ENCODE measurements at places on chromosomes 13 and 19. TPM values are rescaled to one million over a fixed set of nuclear protein-coding genes. Genes with fewer than 3 reads are reported as not detected.

The SCEL gene
- total RNA-seq: 0.09 TPM

DNA sequence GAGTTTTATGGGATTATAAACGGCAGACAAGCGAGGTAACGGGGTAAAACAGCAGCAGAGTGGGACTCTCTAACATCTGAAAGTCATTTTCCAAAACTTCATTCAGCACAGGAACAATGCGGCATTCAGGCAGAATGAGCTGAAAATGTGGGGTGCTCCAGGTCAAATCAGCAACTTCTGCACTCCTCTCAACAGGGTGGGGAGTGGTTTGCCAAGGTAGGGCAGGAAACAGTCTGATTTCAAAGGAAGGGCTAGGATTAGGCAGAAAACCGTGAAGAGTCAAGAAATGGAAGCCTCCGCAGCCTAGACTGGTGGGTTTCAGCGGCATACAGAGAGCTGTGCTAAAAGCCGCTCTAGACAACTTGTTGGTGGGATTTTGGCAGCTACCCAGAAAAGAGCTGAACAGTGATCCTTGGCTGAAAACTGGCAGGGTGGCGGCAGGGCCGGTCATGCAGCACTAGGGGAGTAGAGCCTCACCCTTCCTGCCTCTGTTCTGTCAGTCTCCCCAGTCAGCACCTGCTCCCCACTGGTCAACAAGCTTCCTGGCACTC, 154.2 kb upstream of the KLF12 start:
- peak overlapping the region; percentile 39 for H3K4me3 ChIP-seq
- no peak for DNase-seq
- peaks cover 29% of the 10 kb centered on the region for H3K4me1 ChIP-seq
- no peaks in the 10 kb centered on the region for H3K36me3 ChIP-seq
- H3K27ac ChIP-seq: peak overlapping the region; percentile 86

DNA sequence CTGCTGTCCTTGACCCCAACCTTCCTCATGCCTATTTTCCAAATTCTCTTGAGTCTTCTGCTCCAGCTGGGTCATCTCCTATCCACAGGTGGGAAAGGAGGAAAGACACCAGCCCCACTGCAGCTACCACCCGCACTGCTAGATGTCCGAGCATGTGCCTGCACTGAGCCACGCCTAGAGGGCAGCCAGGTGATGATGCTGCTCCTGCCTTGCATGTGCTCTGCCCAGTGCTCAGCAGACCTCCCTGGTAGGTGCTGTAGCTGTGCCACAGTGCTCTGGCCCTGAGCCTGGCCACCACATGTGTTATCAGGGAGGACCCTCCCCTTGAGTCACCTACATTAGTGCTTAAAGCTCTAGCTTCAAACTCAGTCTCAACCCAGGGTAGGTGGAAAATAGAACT, 6.9 kb upstream of the CYSLTR2 start:
- no peaks in the 10 kb centered on the region for H3K27me3 ChIP-seq
- no peak overlapping the region for H3K27ac ChIP-seq
- H3K4me3 ChIP-seq: no peak overlapping the region
- DNase-seq: no peak

DNA sequence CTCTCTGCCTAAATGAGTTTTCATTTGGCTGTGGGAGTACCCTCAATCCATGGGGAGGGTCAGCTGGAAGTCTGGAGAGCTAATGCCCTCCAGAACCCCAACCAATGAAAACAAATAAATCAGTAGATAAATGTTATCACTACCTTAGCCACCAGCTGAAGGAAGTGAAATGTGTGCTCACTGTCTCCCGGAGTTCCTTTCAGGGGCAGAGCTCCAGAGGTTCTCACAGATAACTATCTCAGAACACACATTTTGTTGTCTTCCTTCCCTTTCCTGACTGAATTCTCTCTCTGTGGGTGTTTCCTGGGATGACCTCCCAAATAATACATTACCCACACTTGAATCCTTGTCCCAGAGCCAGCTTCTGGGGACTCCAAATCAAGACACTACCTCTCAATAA, 779.6 kb downstream of the DIAPH3 start:
- H3K27me3 ChIP-seq: no peaks in the 10 kb centered on the region
- no peaks in the 10 kb centered on the region for H3K36me3 ChIP-seq
- DNase-seq: no peak
- H3K4me3 ChIP-seq: no peak overlapping the region
- H3K27ac ChIP-seq: no peak overlapping the region
- no peaks in the 10 kb centered on the region for H3K4me1 ChIP-seq

The CALR gene
- 429 TPM for total RNA-seq

DNA sequence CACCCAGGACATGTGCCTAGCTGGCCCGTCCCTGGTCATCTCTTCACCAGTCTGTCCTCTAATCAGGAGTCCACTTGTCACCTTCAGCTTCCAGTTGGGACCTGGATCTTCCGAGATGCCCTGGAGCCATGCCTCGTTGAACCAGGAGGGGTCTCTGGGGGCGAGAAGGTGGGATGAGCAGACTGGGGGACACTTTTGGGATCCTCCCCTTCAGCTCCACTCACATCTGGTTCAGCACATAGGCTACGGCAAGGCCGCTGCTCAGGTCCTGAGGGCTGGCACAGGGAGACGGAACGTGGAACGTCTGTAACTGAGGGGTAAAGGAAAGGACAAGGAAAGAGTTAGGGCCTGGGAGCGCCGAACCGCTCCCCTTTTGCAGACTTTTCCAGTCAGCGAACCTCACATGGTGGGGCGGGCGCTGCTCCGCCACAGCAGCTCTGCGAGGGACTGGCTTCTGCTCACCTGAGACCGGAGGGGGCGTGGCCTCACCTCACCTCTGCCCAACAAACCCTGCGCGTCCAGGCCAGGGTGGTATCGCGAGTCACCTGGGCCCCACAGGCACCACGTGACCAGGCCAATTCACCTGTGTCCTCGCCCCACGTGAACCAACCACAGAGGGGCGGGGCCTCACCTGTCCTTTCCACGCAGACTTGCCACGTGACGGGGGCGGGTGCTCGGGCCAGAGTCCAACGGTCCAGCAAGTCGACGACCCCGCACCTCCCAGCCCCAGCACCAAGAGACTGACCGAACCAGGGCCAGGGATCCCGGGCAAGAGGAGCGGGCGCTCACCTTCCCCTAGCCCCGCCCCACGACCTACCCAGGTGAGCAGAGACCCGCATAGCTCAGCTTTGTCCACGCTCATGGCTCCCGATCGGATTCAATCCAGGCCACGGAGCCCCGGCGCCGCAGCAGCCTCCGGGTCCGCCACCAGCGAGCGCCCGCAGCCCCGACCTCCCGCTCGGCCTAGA, at the start of gene HOOK2:
TSS of gene HOOK2 (minus strand) at position 965 of the 968 bp plus-strand sequence. CDS start at position 862, 103 bp downstream.
- H3K4me3 ChIP-seq: peak within 1 kb of the TSS; percentile 68
- DNase-seq: peak; percentile 39
- H3K27ac ChIP-seq: peak within 1 kb of the TSS; percentile 78
- H3K27me3 ChIP-seq: no peaks in the 10 kb centered on the region

- H3K4me3 ChIP-seq: no peak overlapping the region
- peaks cover 36% of the 10 kb centered on the region for H3K27me3 ChIP-seq
- no peak overlapping the region for H3K27ac ChIP-seq
- DNase-seq: no peak
- H3K36me3 ChIP-seq: no peaks in the 10 kb centered on the region
- peaks cover 5% of the 10 kb centered on the region for H3K4me1 ChIP-seq
Observed at GRCh38 chr13:98749501-98749900, 3.0 kb downstream of the SLC15A1 start.

DNA sequence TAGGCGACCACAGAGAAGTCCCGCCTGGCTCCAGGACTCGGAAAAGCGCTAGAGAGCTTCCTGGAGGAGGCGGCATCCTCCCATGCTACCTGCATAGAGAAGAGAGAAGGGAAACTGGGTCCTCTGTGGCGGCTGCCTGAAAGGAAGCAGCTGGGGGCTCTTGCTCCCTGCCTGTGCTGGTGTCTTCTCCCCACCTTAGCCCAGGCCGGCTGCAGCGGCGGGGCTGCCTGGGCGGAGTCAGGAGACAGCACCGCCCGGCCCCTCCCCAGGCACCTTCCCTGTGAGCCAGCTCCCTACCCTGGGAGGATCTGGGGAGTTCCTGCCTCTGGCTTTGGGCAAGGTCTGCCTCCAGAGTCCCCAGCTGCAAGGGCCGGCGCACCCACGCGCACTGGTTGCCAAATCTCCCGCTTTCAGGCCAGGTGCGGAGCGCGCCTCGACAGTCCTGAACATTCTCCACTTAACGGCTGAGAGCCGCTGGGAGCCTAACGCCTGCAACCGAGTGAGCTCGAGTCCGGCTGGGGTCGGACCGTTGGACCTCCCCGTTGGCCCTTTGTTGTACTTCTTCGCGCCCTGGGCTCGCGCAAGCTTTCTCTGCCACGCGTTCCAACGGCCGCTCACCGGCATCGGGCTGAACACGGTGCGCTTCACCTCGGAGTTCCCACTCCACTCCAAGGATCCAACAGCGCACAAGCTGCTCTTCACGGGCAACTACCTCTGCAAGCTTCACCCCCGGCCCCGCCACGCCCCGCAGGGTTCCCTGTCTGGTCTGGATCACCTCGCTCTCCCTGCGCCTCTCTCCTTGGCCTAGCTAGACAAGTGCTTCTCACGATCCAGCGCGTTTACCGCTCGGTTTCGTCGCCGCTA, 21.8 kb upstream of the ZNF30 start:
- no peaks in the 10 kb centered on the region for H3K4me1 ChIP-seq
- no peaks in the 10 kb centered on the region for H3K36me3 ChIP-seq
- DNase-seq: no peak
- H3K27ac ChIP-seq: no peak overlapping the region
- peaks cover 43% of the 10 kb centered on the region for H3K27me3 ChIP-seq
- H3K4me3 ChIP-seq: peak overlapping the region; percentile 41

- no peak for DNase-seq
- H3K27ac ChIP-seq: no peak overlapping the region
- H3K4me1 ChIP-seq: peaks cover 2% of the 10 kb centered on the region
- peaks cover 13% of the 10 kb centered on the region for H3K36me3 ChIP-seq
Observed at GRCh38 chr19:1169411-1169791, 4.7 kb downstream of the SBNO2 start.

The ZNF836 gene
- total RNA-seq: 37.0 TPM

GRCh38 chr13:25939961-25940687, 111.7 kb downstream of the SHISA2 start:
- H3K4me3 ChIP-seq: no peak overlapping the region
- no peak for DNase-seq
- H3K36me3 ChIP-seq: no peaks in the 10 kb centered on the region
- H3K27me3 ChIP-seq: no peaks in the 10 kb centered on the region
- H3K27ac ChIP-seq: no peak overlapping the region

GRCh38 chr13:42703740-42704139, 77.6 kb upstream of the FAM216B start:
- H3K36me3 ChIP-seq: no peaks in the 10 kb centered on the region
- H3K4me1 ChIP-seq: no peaks in the 10 kb centered on the region
- no peak overlapping the region for H3K4me3 ChIP-seq
- no peak overlapping the region for H3K27ac ChIP-seq
- H3K27me3 ChIP-seq: no peaks in the 10 kb centered on the region
- no peak for DNase-seq

DNA sequence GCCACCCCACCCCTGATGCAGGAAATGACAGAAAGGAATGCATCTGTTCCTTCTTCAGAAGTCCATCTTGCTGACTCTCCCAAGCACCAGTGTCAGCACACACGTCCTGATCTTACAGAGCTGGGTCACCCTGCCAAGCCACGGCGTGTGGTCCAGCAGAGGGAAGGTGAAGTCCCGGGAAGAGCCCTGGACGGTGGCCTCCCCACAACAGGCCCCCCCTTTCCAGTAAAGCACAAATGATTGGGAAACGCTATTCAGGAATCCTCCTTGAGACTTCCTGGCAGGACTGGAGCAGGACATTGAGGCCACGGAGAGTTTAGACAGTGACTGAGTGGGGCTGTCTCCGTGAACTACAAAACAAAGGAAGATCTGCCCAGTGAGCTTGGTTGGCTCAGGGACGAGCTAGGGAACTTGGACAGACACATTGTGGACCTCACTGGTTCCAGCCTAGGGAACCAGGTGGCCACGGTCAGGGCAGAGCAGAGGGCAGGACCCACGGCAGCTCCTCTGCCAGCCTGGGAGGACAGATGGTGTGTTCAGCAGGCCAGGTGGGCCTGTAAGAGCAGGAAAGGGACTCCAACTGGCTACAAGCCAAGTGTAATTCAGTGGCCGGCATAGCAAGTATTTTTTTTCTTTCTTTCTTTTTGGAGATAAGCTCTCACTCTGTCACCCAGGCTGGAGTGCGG, 41.7 kb downstream of the ELL start:
- H3K4me1 ChIP-seq: no peaks in the 10 kb centered on the region
- DNase-seq: no peak
- H3K27ac ChIP-seq: peak overlapping the region; percentile 75
- H3K36me3 ChIP-seq: no peaks in the 10 kb centered on the region
- no peaks in the 10 kb centered on the region for H3K27me3 ChIP-seq

- no peaks in the 10 kb centered on the region for H3K36me3 ChIP-seq
- no peak for DNase-seq
- H3K4me1 ChIP-seq: peaks cover 35% of the 10 kb centered on the region
- H3K27ac ChIP-seq: no peak overlapping the region
- peaks cover 13% of the 10 kb centered on the region for H3K27me3 ChIP-seq
- H3K4me3 ChIP-seq: no peak overlapping the region
Observed at GRCh38 chr19:6057651-6058517, 52.4 kb downstream of the RFX2 start.

DNA sequence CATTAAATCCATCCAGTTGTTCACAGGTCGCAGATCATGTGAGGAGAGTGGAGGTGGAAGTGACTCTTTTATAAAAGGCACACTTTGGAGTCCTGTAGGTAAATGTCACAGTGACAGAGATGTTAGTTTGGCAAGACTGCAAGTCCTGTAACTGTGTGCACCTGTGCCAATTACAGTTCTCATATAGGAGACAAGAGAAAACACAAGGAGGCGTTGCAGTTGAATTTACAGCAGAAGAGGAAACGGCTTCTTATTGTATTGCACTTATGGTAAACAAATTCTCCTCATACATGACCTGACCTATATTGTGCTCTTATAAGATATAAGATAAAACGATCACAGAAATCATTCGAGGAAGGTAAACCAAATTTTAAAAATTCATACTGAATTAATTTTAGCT, 732.8 kb upstream of the SLC10A2 start:
- H3K4me3 ChIP-seq: no peak overlapping the region
- H3K27ac ChIP-seq: no peak overlapping the region
- no peaks in the 10 kb centered on the region for H3K27me3 ChIP-seq
- H3K36me3 ChIP-seq: no peaks in the 10 kb centered on the region
- no peak for DNase-seq

The CEACAM1 gene
- 2.4 TPM for total RNA-seq

The ATP8A2 gene
- 0.73 TPM for total RNA-seq

DNA sequence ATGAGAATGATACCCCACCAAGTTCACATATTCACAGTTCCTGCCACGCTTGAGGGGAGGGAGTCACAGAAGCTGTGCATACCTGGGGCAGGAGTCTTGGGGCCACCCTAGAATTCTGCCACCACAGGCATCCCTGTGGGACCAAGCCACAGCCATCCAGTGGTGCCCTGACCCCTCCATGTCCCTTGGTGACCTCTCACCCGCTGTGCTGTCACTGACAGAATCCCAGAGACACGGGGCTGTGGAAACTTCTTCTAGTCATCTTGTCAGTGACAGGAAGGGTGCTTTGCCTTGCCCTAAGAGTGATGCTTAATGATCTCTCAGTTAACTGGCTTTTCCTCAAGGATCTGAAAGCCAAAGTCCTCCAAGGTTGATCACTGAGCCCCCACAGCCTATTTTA, 58.4 kb upstream of the UQCRFS1 start:
- DNase-seq: no peak
- no peaks in the 10 kb centered on the region for H3K27me3 ChIP-seq
- H3K36me3 ChIP-seq: no peaks in the 10 kb centered on the region
- H3K27ac ChIP-seq: no peak overlapping the region
- no peaks in the 10 kb centered on the region for H3K4me1 ChIP-seq

The PRRG2 gene
- total RNA-seq: 1.4 TPM

- no peak for DNase-seq
- no peaks in the 10 kb centered on the region for H3K36me3 ChIP-seq
- H3K4me1 ChIP-seq: no peaks in the 10 kb centered on the region
- no peaks in the 10 kb centered on the region for H3K27me3 ChIP-seq
- H3K27ac ChIP-seq: no peak overlapping the region
- H3K4me3 ChIP-seq: no peak overlapping the region
Observed at GRCh38 chr13:61040181-61040580, 375.5 kb downstream of the PCDH20 start.
